ENCODE measurements at places on chromosomes 2 and 18.

DNA sequence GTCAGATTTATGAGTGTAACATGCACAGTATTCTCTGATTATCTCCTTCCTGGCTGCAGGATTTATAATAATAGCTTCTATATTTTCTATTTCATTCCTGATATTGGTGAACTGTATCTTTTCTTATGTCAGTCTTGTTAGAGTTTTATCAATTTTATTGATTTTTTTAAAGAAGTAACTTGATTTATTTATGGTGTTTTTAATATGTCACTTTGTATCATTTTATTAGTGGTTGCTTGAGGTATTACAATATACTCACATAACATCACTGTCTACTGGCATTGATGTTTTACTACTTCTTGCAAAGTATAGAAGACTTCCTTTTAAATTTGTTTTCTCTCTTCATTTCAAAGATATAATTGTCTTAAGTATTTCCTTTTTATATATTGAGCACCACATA lies 270.5 kb upstream of the GYPC start:
- H3K36me3 ChIP-seq: peaks cover 7% of the 10 kb centered on the region
- no peak overlapping the region for H3K4me3 ChIP-seq
- no peaks in the 10 kb centered on the region for H3K4me1 ChIP-seq
- H3K27ac ChIP-seq: no peak overlapping the region
- no peak for DNase-seq
- H3K27me3 ChIP-seq: no peaks in the 10 kb centered on the region

DNA sequence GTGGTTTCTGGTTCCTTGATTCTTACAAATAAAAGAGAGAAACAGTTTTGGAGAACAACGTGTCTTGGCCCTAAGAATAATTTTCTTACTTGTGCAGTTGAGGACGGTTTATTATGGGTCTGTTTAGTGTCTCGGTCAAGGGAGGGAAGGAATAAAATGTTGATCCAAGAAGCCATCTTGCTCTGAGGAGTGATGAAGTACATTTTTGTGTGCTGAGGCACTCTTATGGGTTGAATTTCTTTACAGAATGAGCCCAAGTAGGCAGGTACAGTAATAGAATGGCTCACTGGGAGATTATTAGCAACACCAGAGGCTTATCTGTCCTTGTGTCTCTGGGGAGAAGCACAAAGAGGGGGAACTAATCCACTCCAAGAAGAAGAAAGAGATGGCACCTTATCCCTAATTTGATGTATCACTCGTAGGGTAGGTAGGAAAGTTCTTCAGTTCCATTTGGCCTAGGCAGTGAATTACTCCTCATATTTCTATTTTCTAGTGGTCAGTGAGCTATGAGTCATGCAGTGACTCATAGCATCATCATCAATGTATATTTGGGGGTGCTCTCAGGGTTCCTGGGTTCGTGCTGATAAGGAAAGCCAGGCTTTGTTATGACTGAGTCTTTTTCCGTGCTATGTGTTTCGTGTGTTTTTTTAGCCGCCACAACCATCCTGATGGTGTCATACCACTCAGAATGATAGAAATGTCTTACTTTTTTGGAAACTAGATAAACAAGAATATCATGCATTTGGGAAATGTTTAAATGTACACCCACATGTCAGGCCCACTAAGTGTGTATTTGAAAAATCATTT lies 250.1 kb upstream of the CTAGE1 start:
- peak overlapping the region; percentile 66 for H3K4me3 ChIP-seq
- H3K36me3 ChIP-seq: peaks cover 26% of the 10 kb centered on the region
- H3K4me1 ChIP-seq: peaks cover 49% of the 10 kb centered on the region
- no peaks in the 10 kb centered on the region for H3K27me3 ChIP-seq
- H3K27ac ChIP-seq: peak overlapping the region; percentile 84

- H3K27ac ChIP-seq: no peak overlapping the region
- DNase-seq: no peak
- H3K4me1 ChIP-seq: no peaks in the 10 kb centered on the region
- H3K4me3 ChIP-seq: no peak overlapping the region
Observed at GRCh38 chr2:232268636-232269165, 109.8 kb upstream of the ALPP start.

DNA sequence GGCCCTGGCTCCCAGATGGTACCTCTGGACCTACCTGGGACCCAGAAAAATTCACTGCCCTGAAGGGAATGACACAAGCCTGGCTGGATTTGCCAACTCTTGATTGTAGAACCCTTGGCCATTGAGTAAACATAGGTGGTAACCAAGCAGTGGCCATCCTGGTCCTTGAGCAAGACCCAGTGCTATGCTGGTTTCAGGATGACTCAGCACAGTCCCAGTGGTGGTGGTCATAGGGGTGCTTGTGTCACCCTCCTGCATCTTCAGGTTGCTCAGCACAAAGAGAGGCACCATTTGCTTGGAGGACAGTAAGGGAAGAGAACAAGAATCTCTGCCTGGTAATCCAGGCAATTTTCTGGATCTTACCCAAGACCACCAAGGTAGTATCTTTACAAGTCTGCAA lies 52.9 kb downstream of the UPP2 start:
- no peak for DNase-seq
- H3K4me3 ChIP-seq: no peak overlapping the region
- H3K4me1 ChIP-seq: no peaks in the 10 kb centered on the region
- H3K36me3 ChIP-seq: no peaks in the 10 kb centered on the region
- peaks cover 9% of the 10 kb centered on the region for H3K27me3 ChIP-seq
- H3K27ac ChIP-seq: no peak overlapping the region

DNA sequence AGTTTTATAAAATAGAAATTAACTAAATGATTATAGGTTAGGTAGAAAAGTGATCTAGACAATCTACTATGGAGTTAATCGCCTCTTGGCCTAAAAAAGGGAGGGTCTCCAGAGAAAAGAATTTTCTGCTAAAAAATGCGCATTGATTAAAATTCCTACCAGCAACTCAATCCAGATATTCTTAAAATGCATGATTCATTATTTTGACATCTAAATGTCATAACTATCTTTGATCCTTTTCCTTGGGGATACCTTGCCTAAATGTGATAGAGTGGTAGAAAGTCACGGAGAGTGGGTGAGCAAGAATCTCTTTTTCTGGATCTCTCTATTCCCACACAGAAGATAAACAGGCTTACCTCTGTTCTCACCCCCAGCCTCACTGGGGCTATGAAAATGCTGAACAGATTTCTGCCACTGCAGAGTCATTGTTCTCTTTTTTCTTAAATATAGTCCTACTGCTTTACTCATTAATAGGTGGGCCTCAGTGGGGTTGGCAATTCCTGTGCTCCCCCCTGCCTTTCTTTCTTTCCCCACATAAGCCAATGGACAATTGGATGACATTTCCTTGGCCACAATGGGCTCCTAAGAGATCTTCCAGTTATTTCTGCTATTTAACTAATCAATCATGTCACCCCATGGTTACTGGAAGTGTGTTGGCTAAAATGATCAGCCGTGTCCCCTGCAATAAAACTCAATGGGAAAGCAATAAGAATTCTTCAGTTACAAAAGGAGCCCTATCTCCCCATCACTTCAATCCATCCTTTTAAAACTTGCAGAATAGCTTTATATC lies 5.8 kb upstream of the ASXL3 start:
- H3K4me3 ChIP-seq: no peak overlapping the region
- H3K4me1 ChIP-seq: no peaks in the 10 kb centered on the region
- H3K27me3 ChIP-seq: no peaks in the 10 kb centered on the region
- H3K27ac ChIP-seq: no peak overlapping the region
- DNase-seq: no peak
- no peaks in the 10 kb centered on the region for H3K36me3 ChIP-seq

DNA sequence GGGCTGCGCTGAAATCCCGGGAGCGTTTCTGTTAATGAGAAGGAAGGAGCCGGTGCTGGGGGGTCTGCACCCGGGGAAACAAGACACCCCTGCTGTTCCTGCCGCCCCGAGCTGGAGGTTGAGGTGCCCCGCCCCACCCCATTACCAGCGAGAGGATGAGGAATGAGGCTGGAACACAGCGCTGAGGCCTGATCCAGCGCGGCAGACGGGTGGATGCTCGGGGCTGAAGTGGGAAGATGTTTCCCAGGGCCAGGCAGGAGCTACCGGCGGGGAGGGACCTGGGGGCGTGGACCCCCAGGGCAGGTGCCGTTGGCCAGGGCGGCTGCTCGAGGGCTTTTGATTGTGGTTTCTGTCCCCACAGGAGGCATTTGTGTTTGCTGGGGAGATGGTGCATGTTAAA lies 134.3 kb upstream of the CTDP1 start:
- no peaks in the 10 kb centered on the region for H3K36me3 ChIP-seq
- no peak overlapping the region for H3K27ac ChIP-seq
- no peak for DNase-seq
- no peaks in the 10 kb centered on the region for H3K4me1 ChIP-seq
- peaks cover 13% of the 10 kb centered on the region for H3K27me3 ChIP-seq
- no peak overlapping the region for H3K4me3 ChIP-seq

Data from HFFc6 (cell line).